Ovary (tissue), 10 donors: ENCODE measurements at places on chromosomes 4 and X.
A peak's percentile ranks its signal among the peaks of the same experiment; 100 is the strongest.

DNA sequence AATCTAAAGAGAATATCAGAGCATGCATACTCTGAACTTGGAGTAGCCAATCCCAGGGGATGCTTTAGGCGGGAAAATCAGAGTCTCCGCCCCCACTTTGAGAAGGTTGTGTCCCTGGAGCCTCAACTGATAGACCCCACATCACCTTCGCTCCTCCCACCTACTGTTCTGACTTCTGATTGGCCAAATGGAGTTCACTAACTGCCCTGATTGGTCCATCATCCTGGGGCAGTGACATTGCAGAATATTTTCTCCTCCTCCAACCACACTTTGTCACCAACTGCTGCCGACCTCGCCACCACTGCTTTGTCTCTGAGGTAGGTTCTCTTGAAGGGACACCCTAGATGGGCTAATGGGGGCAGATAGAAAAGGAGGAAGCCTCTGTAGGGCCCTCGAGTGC lies 22.7 kb upstream of the SPACA5B start:
- H3K36me3 ChIP-seq = no peaks in the 10 kb centered on the region
- H3K4me1 ChIP-seq = no peaks in the 10 kb centered on the region
- no peaks in the 10 kb centered on the region for H3K27me3 ChIP-seq
- no peak for DNase-seq
- no peak overlapping the region for H3K4me3 ChIP-seq

- H3K36me3 ChIP-seq = no peaks in the 10 kb centered on the region
- no peak for DNase-seq
- H3K4me3 ChIP-seq = no peak overlapping the region
- no peaks in the 10 kb centered on the region for H3K27me3 ChIP-seq
Observed at GRCh38 chrX:54909941-54910340, 10.7 kb upstream of the TRO start.

DNA sequence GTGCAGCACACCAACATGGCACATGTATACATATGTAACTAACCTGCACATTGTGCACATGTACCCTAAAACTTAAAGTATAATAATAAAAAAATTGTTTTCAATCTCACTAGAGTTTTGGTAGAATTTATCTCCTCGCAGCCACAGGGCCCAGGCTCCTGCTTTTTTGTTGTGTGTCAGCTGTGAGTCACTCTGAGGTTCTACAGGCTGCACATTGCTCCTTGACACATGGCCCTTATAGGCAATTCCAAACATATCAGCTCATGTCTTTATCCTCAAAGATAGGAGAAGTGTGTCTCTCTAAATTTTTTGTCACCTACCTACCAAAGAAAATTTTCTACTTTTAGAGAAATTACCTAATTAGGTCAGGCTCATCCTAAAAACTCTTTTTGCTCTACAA lies 252.1 kb upstream of the ADGRL3 start:
- H3K27me3 ChIP-seq = no peaks in the 10 kb centered on the region
- H3K36me3 ChIP-seq = no peaks in the 10 kb centered on the region
- no peak overlapping the region for H3K4me3 ChIP-seq

GRCh38 chr4:3322059-3322550 lies 29.3 kb downstream of the RGS12 start:
- H3K4me1 ChIP-seq = peaks cover 14% of the 10 kb centered on the region
- H3K36me3 ChIP-seq = no peaks in the 10 kb centered on the region
- H3K4me3 ChIP-seq = no peak overlapping the region
- peak overlapping the region; percentile 71 for H3K27ac ChIP-seq

DNA sequence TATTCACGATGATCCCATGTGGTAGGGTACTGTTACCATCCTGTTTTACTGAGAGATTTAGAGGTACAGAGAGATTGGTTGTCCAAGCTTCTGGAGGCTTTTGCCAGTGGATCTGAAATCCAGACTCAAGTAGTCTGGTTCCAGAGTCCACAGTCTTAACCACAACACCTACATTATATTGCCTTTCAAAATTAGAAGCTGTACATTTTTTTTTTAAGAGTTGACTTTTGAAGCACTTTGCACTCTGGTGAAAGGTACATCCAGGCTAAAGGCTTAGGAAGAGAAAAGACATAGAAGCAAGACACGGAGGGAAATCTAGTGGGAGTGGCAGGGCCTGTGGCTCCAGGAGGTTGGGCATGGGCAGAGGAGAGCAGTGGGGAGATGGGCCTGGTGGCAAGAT lies 122.1 kb downstream of the AFF1 start:
- no peak for DNase-seq
- no peaks in the 10 kb centered on the region for H3K36me3 ChIP-seq
- peaks cover 37% of the 10 kb centered on the region for H3K4me1 ChIP-seq
- H3K27me3 ChIP-seq = no peaks in the 10 kb centered on the region

DNA sequence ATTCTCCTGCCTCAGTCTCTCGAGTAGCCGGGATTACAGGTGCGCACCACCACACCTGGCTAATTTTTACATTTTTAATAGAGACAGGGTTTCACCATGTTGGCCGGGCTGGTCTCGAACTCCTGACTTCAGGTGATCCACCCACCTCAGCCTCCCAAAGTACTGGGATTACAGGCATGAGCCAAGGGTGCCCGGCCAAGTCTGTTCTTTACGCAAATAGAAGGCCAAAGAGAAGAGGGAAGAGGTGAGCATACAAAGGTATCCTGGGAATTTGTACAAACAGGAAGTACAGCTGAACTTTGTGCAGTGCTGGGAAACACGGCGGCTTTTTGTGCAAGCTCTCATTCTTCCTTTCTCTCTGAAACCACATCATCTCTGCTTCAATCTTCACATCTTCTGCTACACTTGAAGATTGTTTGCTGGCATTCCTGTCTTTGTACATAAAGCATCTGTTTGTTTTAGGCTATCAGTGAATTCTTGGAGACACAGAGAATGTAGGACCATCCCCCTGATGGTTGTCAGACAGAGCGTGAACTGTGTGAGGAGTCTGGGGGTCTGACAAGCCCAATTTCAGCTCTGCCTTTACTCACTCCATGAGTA lies 71.9 kb upstream of the PRSS48 start:
- H3K4me1 ChIP-seq = peaks cover 20% of the 10 kb centered on the region
- no peak overlapping the region for H3K4me3 ChIP-seq

GRCh38 chr4:158809611-158810486 lies 41.0 kb downstream of the FNIP2 start:
- H3K27ac ChIP-seq = no peak overlapping the region
- H3K4me1 ChIP-seq = peaks cover 4% of the 10 kb centered on the region
- H3K36me3 ChIP-seq = no peaks in the 10 kb centered on the region
- H3K27me3 ChIP-seq = no peaks in the 10 kb centered on the region
- DNase-seq = no peak
- H3K4me3 ChIP-seq = no peak overlapping the region

GRCh38 chr4:33381816-33382215 lies 2661.6 kb downstream of the PCDH7 start:
- no peaks in the 10 kb centered on the region for H3K36me3 ChIP-seq
- H3K27me3 ChIP-seq = no peaks in the 10 kb centered on the region
- H3K27ac ChIP-seq = no peak overlapping the region
